Cortex of kidney (tissue), 1 donor: ENCODE measurements at places on chromosomes 1 and 21.
A peak's percentile ranks its signal among the peaks of the same experiment; 100 is the strongest.

DNA sequence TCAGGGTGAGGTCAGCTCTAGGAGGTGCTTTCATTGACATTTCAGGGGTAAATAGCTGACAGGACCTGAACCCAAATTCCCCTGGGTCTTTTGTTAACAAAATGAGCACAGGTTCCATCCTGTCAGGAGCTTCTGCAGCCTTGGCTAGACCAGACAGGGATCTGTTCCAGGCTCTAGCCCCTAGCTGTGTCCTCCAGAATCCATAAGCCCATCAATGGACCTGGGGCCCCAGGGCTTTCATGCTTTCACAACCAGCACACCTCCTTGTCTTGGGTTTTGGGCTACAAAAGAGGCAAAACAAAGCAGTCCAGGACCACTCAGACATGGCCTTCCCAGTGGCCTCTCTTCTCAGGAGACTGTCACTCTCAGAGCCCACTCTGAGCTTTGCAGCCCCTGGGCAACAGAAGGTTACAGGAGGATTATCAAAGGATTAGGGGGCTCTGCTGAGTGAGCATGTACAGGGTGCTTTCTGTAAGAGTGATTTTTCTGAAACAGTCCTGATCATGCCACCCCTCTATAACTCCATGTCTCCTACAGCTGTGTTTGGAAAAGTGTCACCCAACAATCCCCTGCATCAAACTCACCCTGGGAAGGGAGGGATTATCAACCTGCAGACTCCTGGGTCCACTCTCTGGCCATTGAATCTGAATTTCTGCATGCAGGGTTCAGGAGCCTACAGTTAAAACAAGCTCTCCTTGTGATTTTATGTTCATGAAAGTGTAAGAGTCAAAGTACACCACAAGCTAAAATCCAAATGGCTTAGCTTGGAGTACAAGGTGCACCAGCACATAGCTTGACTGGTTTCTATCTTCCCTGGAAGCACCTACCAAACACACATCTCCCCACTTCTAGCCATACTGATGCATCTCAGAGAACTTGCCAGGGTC is 67.7 kb upstream of the GCLM start:
- DNase-seq: no peak

DNA sequence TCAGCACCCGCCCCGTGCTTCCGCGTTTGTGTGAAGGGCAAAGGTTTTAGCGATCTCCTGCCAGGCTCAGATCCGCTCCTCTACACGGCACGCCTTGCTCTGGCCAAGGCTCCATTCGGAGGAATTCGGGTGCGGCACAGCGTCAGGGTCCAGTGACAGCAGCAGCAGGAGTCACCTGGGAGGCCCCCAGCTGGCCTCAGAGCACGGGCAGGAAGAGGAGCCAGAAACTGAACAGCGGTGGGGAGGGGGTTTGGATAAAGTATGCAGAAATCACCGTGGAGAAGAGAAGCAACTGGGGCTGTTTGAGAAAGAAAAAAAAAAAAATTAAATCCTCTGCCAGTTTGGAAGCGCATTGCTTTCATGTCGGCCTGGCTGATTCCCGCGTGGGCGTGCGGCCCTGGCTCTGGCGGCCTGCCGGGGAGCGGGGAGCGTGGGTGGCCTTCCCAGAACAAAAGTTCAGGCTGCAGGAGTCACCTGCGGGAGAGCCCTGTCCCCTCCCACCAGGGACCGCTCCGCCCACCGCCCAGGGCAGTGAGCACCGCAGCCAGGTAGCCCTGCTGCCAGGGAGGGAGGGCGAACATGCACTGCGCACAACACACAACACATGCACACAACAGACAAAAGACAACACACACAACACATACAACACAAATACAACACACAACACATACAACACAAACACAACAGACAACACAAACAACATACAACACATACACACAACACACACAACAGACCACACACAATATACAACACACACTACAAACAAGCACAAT is 107.6 kb downstream of the ETS2 start:
- DNase-seq: peak; percentile 57

GRCh38 chr1:197302775-197303174 is 34.7 kb downstream of the CRB1 start:
- no peak for DNase-seq

DNA sequence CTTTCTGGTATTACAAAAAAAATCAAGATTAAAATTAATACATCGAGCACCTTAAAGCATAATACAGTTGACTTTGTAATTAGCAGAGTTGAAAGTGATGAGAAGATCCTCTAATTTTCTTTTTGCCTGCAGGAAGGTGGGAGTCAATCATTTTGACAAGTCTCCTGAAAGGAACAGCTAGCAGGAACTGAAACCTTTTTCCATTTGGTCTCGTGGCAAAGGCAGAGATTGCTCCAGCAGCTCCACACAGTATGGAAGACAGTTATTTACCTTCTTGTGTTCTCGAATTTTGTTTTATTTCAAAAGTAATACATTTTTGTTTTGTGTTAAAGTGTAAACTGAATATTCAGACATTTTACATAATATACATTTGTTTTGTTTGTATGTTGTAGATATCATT is 7.7 kb downstream of the S100PBP start:
- DNase-seq: no peak

DNA sequence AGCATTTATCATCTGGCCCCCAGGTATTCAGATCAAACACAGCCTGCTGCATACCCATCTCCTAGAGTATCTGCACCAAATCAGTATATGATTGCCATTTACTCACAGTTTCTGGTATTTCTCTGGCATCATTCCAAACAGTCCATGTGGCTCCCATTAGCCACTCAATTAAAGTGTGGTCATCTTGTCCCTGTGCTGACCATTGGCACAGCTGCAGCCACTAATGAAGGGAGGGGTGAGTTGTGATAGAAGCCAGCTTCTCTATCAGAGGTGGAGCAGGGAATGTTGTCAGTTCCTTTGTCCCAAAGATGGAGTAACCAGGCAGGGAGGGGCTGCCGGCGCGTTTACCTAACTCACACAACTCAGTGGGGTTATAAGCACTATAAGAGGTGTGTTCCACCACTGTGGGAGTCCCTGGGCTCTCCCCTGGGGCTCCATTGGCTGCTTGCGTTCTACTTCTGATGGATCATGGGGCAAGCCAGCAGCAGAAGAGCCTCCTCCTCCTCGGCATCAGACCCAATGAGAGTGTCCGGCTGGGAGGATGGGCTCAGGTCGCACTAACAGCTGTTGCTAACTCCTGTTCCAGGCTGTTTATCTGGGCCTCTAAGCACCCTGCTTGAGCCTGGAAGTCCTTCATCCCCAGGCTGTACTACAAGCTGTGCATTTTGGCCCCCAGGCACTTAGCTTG is 108.6 kb downstream of the GDAP2 start:
- no peak for DNase-seq

DNA sequence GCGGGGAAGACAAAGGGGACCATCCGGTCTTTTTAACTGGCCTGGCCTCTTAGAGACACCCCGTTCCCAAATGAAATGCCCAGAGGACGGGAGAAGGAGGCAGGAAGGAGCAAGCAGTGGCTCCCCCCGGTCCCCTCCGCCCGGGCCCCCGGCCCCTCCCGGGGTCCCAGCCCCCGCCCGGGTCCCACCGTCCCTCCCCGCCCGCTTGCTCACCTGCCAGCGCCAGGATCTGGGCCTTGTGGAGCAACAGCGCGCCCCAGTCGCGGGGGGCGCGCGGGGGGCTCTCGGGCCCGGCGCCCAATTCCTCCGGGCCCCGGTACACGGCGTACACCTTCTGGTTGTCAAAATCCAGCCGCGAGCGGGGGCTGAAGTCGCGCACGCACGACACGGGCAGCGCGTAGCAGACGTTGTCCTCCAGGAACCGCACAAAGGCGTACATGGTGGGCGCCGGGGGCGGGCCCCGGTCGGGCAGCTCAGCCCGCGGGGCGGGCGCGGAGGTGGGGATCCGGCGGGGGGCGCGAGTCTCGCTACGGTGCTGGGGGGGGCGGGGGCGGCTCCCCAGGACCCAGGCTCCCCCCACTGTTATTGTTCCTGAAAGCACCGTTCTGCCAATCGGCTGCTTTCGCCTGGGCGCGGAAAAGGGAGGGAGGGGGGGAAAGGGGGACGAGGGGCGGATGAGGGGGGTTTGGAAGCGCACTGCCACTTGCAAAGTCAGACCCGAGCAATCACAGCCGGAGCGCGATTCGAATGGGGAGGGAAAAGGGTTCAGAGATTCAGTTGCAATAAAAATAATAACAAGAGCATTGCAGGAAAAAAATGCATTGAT is at the start of gene BEND5:
Gene BEND5, minus strand, starts transcription at position 499 of the 826 bp plus-strand sequence. Its CDS starts 60 bp downstream, at position 439.
- DNase-seq: no peak

- DNase-seq: no peak
Measured at GRCh38 chr1:110084227-110085078, 14.0 kb upstream of the ALX3 start.

DNA sequence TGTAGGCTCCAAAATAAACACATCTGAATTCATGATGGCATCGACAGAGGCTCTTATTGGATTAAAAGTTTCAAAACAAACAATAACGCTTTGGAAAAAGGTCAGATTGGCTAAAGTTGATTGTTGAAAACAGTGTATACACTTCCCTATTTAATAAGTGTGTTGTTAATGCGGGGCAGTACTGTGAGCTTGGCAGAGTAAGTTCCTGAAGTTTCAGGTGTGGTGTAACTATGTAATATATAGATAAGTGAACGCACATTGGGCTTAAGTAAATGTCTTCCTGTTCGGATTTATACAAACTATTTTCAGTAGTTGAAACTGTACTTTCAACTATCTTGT is 810 bp downstream of the ZBTB37 start:
- no peak for DNase-seq

- no peak for DNase-seq
Measured at GRCh38 chr1:244346972-244347618, 104.6 kb downstream of the ADSS2 start.

DNA sequence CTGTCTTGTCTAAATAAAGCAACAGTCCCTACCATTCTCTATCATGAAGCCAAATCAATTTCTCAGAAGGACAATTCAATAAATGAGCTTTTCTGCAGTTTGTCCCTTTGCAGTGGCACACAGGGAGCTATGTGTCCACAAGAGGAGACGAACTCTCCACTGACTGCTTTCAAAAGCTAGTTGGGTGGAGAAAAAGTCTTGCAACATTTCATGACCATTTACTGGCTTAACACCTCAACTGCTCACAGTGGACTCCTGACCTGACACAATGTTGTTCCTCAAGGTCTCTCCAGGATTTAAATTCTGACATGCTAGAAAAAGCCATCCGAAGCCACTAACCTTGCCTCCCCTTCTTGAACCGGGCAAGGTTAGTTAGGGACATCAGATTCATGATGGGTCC is 111.7 kb downstream of the TIAM1 start:
- DNase-seq: no peak

GRCh38 chr1:222053790-222054294 is 312.0 kb upstream of the DUSP10 start:
- DNase-seq: no peak

DNA sequence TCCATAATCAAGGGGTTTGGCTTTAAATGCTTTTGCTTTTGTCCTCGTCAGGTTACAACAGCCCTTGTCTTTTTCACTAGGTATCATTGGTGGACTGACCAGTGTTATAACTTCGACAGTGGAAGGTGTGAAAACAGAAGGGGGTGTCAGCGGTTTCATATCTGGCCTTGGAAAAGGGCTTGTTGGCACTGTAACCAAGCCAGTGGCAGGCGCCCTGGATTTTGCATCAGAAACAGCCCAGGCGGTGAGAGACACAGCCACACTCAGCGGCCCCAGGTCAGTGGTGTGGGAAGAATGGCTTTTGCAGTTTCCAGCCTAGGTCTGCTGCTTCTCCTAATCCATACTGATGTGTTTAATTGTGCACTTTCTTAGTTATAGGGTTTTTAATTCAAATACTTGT is 157.9 kb downstream of the DHRS3 start:
- no peak for DNase-seq

GRCh38 chr1:100786870-100787269 is 67.3 kb downstream of the VCAM1 start:
- DNase-seq: no peak

DNA sequence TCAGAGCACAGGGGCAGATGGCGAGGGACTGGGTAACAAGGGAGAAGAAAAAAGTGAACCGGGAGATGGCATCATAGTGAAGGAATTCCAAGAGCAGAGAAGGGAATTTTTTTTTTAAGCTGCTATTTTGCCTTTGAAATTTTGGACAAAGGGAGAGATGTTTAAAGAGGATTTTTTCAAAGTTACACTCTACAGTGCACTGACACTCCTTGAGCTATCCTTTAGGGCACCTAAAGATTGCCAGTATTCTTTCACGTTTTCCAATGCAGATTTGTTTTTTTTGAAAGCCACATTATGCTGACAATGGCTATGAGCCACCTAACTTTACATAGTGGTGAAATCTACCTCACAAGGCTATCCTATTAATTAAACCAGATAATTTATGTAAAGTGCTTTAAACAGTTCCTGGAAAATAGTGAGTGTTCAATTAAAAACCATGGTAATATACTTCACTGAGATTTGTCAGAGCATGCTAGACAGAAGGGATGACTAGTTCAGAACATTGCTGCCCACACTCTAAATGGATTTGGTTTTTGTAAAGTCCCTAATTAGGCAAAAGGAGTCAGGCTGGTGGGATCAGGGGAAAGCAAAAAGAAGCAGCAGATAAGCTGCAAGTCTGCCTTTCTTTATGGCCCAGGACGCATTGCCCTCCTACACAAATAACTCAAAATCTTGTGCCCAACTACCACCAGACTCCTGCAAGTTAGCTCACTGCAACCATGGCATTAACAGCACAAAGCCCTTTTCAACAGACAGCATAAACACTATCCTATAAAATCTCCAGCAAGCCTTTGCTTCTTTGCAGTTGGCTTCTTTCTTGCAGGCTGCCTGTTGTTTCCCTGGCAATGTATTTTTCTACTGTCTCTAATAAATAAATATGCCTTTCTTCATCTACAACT is 53.9 kb downstream of the PRDX6 start:
- no peak for DNase-seq

GRCh38 chr1:218430822-218431221 is 85.7 kb downstream of the TGFB2 start:
- no peak for DNase-seq

DNA sequence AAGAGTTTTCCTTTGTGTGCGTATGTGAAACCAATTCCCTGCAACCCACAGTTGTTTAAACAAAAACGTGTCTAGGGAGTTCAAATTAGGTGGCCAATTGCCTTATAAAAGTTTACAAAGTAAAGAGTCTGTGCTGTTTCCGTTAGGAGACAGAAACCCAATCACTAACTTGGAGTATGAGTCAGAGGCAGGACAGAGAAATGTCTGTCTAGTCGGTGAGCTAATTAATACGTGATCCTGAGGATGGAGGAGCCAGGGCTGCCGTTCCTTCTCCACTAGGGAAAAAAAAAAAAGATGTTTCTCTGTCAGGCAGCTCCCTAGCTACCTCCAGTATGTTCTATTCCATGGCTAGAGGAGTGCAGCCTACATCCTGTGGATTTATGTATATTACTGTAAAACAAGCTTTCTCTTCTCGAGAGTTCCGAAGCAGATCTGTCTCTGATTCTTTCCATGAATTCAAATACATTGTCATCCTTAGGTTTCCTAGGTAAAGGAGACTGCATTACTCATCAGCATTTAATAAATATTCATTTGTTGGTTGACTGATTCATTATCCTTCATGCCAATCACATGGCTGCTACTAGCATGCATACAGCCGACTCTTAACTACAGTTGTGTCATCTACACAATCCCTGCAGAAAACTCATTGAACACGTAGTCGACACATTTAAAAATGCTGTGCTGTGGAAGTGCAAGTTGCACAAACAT is 430.6 kb downstream of the KIF26B start:
- DNase-seq: no peak

GRCh38 chr1:110213143-110213540 is 3.0 kb downstream of the KCNC4 start:
- DNase-seq: no peak

GRCh38 chr1:106226550-106226949 is 829.9 kb upstream of the PRMT6 start:
- no peak for DNase-seq

GRCh38 chr1:157007306-157007705 is 38.2 kb downstream of the ARHGEF11 start:
- DNase-seq: no peak

GRCh38 chr1:29496701-29497100 is 260.4 kb downstream of the PTPRU start:
- no peak for DNase-seq
